ENCODE measurements at places on chromosomes 16 and 17. TPM values are rescaled to one million over a fixed set of nuclear protein-coding genes. Genes with fewer than 3 reads are reported as not detected.
A peak's percentile ranks its signal among the peaks of the same experiment; 100 is the strongest.

Gene PLA2G10
- not detected for polyA plus RNA-seq

Gene ACSM2B
- polyA plus RNA-seq = not detected

GRCh38 chr16:77157346-77158058 is 33.5 kb upstream of the MON1B start:
- H3K4me1 ChIP-seq = no peaks in the 10 kb centered on the region
- H3K27ac ChIP-seq = no peak overlapping the region
- no peaks in the 10 kb centered on the region for H3K36me3 ChIP-seq
- no peaks in the 10 kb centered on the region for H3K27me3 ChIP-seq
- no peak overlapping the region for H3K4me3 ChIP-seq

Gene NOTUM
- 0.05 TPM for polyA plus RNA-seq

Gene OTOP2
- polyA plus RNA-seq = not detected

DNA sequence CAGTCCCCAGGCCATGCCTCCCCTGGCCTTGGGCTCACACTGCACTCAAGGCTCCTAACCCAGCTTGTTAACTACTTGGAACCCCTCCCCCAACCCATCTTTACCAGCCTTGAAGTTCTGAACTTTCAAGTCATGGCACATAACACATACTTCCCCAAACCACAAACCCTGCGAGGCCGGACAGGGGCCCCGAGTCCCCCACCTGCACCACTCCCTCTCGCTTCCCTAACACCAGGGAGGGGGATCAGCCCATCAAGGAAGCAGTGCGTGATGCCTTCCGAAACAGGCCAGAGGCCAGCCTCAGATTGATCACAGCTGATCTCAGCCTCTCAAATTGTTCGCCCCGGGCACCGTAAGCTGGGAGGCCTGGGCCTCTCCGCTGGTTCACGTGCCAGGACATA is 3.0 kb upstream of the NLRC3 start:
- DNase-seq = no peak
- H3K36me3 ChIP-seq = peaks cover 12% of the 10 kb centered on the region
- no peak overlapping the region for H3K4me3 ChIP-seq

GRCh38 chr17:61383689-61384201 is 15.9 kb upstream of the TBX2 start:
- no peak overlapping the region for H3K27ac ChIP-seq
- H3K4me1 ChIP-seq = peaks cover 7% of the 10 kb centered on the region
- H3K4me3 ChIP-seq = no peak overlapping the region
- no peaks in the 10 kb centered on the region for H3K27me3 ChIP-seq

Gene ATAD5
- polyA plus RNA-seq = 0.93 TPM

Gene WIPF2
- 10.4 TPM for polyA plus RNA-seq

- no peak overlapping the region for H3K27ac ChIP-seq
- no peak overlapping the region for H3K4me3 ChIP-seq
- no peaks in the 10 kb centered on the region for H3K36me3 ChIP-seq
- no peaks in the 10 kb centered on the region for H3K27me3 ChIP-seq
- peaks cover 14% of the 10 kb centered on the region for H3K4me1 ChIP-seq
Measured at GRCh38 chr17:43577664-43578403, 31.7 kb upstream of the ETV4 start.

Gene TP53TG3F
- polyA plus RNA-seq = not detected

Gene SKAP1
- not detected for polyA plus RNA-seq

Gene RPAIN
- 34.9 TPM for polyA plus RNA-seq

- no peak overlapping the region for H3K27ac ChIP-seq
- H3K4me3 ChIP-seq = no peak overlapping the region
- H3K4me1 ChIP-seq = no peaks in the 10 kb centered on the region
- DNase-seq = no peak
- peaks cover 47% of the 10 kb centered on the region for H3K27me3 ChIP-seq
- no peaks in the 10 kb centered on the region for H3K36me3 ChIP-seq
Measured at GRCh38 chr17:48159232-48159631, 51.7 kb downstream of the SNX11 start.

Gene CACNG4
- polyA plus RNA-seq = 0.53 TPM

DNA sequence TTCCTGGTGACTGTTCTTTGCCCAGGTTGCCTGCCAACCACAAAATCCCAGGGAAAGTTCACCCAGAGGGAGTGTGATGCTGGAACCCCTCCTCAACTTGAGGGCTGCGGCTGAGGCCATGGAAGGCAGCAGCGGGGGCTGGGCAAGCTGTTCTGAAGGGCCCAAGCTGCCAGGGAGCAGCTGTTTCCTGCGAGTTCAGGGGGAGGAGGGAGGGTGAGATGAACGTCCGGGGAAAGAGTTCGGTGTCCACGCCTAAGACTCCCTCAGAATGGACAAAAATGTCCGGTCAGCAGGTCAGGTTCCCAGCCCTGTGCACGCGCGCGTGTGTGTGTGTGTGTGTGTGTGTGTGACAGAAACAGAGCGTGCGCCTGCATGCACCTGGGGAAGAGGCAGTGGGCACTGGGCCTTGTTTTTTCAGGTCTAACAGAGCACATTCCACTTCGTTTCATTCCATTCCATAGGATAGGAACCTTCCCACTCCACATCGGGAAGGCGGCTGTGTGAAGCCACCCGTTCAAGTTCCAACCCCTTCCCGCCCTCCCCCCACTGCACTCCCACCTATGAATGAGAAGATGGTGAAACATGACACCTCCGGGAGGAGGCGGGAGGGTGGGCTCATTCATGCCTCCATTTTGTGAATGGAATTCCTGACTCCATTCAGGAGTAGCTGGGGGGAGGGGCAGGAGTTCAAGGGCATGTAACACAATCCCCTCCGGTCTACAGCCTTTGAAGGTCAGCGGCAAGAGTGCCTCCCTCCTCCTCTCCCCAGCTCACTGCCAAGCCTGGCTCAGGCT is 15.7 kb downstream of the ETV4 start:
- peak overlapping the region; percentile 97 for H3K27ac ChIP-seq
- H3K4me3 ChIP-seq = peak overlapping the region; percentile 32
- peak; percentile 93 for DNase-seq
- peaks cover 14% of the 10 kb centered on the region for H3K4me1 ChIP-seq
- no peaks in the 10 kb centered on the region for H3K27me3 ChIP-seq

DNA sequence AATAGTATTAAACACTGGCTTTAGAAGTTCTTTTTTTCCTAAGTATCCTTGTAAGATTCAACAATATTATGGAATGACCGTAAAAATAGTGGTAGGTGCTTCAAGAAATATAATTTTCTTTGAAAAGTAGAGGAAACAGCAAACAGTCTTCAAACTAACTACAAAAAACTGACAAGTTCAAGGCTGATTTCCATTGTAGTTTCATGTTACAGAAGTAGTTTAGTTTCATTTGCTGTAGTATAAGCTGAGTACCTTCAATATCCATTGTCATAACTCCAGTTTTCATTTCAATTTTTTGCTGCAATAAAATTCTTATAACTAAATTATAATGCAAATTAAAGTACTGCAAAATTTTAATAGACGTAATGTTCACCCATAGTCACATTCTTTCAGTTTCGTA is 19.3 kb downstream of the PHKB start:
- H3K4me1 ChIP-seq = peaks cover 3% of the 10 kb centered on the region
- no peaks in the 10 kb centered on the region for H3K27me3 ChIP-seq
- H3K36me3 ChIP-seq = no peaks in the 10 kb centered on the region
- H3K4me3 ChIP-seq = no peak overlapping the region
- no peak for DNase-seq
- H3K27ac ChIP-seq = no peak overlapping the region

GRCh38 chr16:35344012-35344762 is 1884.8 kb downstream of the TP53TG3F start:
- no peak overlapping the region for H3K27ac ChIP-seq
- H3K4me1 ChIP-seq = no peaks in the 10 kb centered on the region
- H3K36me3 ChIP-seq = no peaks in the 10 kb centered on the region
- no peaks in the 10 kb centered on the region for H3K27me3 ChIP-seq
- H3K4me3 ChIP-seq = no peak overlapping the region
- DNase-seq = no peak

- H3K4me3 ChIP-seq = no peak overlapping the region
- DNase-seq = no peak
- no peaks in the 10 kb centered on the region for H3K27me3 ChIP-seq
- no peaks in the 10 kb centered on the region for H3K4me1 ChIP-seq
Measured at GRCh38 chr16:88665148-88665547, 2.3 kb upstream of the MVD start.

DNA sequence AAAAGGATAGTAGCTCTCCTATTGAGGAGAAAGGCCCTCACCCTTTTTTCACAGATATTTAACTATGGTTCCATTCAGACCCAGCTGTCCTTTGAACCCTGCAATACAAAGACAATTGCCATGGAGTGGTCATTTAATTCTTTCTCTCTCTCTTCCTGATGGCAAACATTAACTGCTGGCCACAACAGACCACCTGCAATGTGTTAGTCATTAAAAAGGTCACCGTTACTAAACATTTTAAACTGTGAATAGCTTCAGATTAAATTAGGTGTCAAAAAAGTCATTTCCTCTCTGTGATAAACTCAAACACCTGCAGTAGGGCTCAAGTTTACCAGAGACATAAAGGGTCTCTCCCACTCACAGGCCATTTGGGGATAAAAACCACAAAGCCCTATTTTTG is 697.2 kb downstream of the TOX3 start:
- DNase-seq = no peak
- no peaks in the 10 kb centered on the region for H3K36me3 ChIP-seq
- H3K27ac ChIP-seq = no peak overlapping the region
- no peak overlapping the region for H3K4me3 ChIP-seq
- no peaks in the 10 kb centered on the region for H3K27me3 ChIP-seq

- H3K36me3 ChIP-seq = no peaks in the 10 kb centered on the region
- H3K4me1 ChIP-seq = peaks cover 2% of the 10 kb centered on the region
- H3K4me3 ChIP-seq = no peak overlapping the region
- no peaks in the 10 kb centered on the region for H3K27me3 ChIP-seq
- no peak for DNase-seq
- H3K27ac ChIP-seq = no peak overlapping the region
Measured at GRCh38 chr17:16455997-16456741, 35.8 kb downstream of the LRRC75A start.

Gene TMEM238L
- polyA plus RNA-seq = not detected

DNA sequence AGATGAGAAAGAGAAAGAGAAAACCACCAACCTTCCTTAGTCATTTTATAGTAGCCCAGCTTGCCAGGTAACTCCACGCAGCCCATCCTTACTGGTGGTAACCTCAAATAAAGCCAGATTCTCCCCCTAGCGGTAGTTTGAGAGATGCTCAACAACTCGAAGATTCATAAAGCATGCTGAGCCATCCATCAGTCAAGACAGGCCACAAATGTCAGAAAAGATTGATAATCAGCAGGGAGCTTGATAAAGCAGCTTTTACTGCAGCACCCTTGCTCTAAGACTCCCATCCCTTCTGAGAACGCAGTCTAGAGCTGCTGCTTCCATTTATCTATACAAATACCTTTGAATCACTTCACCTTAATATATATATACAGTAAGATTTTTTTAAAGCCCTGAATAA is 451.5 kb upstream of the HSBP1 start:
- H3K27ac ChIP-seq = no peak overlapping the region
- H3K4me1 ChIP-seq = no peaks in the 10 kb centered on the region
- no peaks in the 10 kb centered on the region for H3K36me3 ChIP-seq
- no peak overlapping the region for H3K4me3 ChIP-seq
- H3K27me3 ChIP-seq = no peaks in the 10 kb centered on the region

Measured in IMR-90 (cell line).